ENCODE measurements at places on chromosomes 7 and 10.

- DNase-seq: peak; percentile 48
These were observed 2.0 kb upstream of the GTPBP4 start for GRCh38 chr10:986137-986825.

- DNase-seq: no peak
These were observed 755.4 kb downstream of the GRID1 start for GRCh38 chr10:85611093-85611740.

DNA sequence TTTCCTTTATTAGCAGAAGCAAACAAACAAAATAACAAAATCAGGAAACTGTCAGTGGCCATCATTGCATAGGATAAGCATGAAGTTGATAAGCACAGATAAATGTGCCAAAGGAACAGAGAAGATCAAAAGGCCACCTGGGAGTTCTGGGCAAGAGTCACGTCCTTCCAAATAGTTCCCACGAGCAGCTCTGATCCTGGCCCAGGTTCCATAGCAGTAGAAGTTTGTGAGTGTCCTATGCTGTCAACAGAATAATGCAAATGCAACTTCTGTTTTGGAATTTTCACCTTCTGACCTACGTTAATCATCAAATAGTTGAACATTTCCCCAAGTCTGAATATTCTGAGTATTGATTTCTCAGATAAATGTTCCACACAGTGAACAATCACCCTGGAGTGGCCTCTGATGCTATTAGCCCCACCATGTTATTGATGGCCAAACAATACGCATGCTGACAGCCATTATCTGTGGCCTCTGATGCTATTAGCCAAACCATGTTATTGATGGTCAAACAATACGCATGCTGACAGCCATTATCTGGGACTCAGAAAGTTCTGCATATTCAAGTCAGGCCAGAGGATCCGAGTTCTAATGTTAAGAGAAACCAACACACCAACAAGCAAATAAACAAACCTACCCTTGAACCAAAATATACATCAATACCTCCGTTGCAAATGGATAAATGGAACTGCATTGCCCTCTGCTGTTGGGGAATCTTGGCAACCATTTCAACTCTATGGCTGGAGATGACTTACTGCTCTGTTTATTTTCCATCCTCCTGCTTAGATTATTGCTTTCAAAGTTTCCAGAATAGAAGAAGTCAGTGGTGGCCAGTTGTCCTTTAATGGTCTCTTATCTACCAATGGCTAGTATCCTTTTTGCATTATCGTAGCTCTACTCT lies 63.3 kb downstream of the MRC1 start:
- DNase-seq: peak; percentile 22

DNA sequence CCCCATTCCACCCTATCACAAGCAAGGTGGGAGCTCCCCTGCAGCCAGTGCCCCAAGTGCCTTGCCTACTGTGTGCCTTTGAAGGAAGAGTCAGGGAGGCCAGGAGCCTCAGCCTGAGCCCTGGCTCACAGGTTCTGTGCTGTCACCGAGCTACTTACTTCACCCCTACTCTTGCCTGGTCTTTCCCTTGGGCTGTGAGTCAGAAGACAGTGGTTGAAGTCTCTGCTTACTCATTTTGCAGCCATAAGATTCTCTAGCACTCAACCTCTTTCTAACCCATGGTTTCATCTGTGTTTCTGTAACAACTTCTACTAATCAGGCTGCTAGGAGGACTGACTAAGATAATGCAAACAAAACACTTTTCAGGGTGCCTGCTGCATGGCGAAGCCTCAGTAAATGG lies 114.5 kb downstream of the PLCE1 start:
- peak; percentile 80 for DNase-seq

- DNase-seq: no peak
These were observed 11.3 kb downstream of the PLAU start for GRCh38 chr10:73922007-73922863.

GRCh38 chr7:149261316-149261828 lies 624 bp upstream of the ZNF783 start:
- DNase-seq: peak; percentile 47

- DNase-seq: peak; percentile 10
These were observed 134.4 kb upstream of the CDK1 start for GRCh38 chr10:60643874-60644273.

- DNase-seq: no peak
These were observed 27.8 kb upstream of the C10orf120 start for GRCh38 chr10:122727426-122727825.

GRCh38 chr10:83632701-83633100 lies 506.6 kb upstream of the GHITM start:
- no peak for DNase-seq

- DNase-seq: no peak
These were observed 77.2 kb downstream of the DYNC2I1 start for GRCh38 chr7:158933468-158934139.

- no peak for DNase-seq
These were observed 14.3 kb downstream of the TSPAN15 start for GRCh38 chr10:69465457-69466157.

DNA sequence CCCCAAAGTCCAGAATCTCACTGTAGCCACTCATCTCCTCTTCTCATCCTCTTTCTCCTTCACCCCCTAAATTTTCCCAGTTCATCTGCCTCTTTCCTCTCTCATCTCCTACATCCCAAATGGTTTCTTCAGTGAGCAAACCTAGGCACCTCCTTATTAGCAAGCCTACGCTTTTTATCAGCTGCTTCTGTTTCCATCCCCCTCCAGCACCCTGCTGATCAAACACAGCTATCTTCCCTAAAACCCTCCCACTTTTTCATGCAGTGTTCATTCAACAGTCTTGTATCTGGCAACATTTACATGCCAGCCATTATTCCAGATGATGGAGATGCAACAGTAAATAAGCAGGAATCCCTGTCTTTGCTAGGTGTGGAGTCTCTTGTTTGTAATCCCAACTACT lies 3.3 kb upstream of the ABRAXAS2 start:
- no peak for DNase-seq
